ENCODE measurements at places on chromosomes 7 and 10.
A peak's percentile ranks its signal among the peaks of the same experiment; 100 is the strongest.

- DNase-seq: peak; percentile 36
These were observed 4.7 kb upstream of the CREB5 start for GRCh38 chr7:28407651-28408050.

DNA sequence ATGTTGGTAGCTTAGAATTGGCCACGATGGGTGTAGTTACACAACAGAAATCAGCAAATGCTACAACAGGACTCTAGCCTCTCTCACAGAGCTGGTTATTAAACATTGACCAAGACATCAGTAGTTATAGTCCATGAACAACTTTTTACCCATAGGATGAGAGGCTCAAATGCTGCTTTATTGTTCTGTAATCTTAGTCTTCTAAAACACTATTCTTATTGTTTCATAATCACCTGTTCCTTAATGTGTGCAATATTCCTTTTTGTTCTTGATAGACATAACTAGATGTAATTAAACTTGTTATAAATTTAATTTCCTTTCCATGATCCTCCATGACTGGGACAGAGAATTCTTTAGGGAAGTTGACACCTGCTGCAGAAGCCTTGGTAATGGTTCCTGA lies 356.9 kb downstream of the EXOC4 start:
- DNase-seq: no peak

GRCh38 chr7:84701524-84702306 lies 485.1 kb downstream of the SEMA3D start:
- peak; percentile 96 for DNase-seq

DNA sequence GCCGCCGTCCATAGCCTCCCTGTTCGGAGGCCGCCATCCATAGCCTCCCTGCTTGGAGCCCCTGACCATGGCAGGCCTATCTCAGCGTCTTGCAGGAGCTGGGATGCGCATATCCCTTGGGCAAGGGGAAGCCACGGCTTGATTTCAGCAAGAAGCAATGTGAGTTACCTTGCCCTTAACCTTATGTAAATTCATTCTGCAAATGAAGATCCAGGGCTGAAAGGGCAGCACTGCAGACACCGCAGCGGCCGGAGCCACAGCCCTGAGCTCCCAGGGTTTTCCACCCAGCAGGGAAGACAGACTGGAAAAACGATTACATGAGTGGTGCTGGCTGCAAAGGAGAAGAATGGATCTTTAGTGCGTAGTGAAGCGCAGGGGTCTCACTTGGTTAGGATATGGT lies 95.8 kb downstream of the SEC61G start:
- no peak for DNase-seq

- DNase-seq: peak; percentile 41
These were observed 115.8 kb downstream of the HTR7 start for GRCh38 chr10:90741926-90742565.

DNA sequence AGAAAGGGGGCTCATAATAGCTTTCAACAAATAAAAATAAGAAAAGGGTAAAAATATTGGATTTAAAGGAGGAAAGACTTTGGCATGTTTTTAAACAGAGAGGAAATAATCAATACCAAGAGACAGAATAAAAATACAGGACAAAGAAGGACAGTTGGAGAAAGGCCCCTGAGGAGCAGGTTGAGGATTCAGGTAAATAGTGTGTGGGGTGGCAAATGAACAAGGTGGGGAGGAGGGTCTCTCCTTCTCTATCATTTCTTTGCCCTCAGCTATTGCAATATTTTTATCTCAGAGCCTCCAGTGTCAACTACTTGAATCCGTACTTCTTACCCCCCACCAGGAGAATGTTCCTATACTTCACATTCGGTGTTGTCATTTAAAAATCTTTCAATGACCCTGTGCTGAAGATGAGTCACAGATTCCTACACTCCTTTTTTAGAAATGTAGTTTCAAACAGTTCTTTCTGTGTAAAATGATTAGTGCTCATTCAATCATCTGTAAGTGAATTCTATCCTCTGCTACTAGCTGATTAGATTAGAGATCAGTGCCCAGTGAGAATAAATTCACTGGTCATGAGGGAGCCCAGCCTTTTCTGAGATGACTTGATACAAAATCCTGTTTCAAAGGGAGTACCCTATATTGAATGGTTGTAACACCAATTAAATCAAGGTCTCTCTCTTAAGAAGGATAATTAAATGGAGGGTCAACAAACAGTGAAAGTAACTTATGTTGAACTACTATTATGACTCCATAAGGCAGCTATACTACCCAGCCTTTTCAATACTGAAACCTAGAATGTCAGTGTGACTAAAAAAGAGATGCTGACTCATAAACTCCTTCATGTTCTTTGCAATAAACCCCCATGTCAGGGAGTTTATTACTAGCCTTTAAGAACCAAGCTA lies 50.4 kb upstream of the WNT16 start:
- DNase-seq: peak; percentile 83

DNA sequence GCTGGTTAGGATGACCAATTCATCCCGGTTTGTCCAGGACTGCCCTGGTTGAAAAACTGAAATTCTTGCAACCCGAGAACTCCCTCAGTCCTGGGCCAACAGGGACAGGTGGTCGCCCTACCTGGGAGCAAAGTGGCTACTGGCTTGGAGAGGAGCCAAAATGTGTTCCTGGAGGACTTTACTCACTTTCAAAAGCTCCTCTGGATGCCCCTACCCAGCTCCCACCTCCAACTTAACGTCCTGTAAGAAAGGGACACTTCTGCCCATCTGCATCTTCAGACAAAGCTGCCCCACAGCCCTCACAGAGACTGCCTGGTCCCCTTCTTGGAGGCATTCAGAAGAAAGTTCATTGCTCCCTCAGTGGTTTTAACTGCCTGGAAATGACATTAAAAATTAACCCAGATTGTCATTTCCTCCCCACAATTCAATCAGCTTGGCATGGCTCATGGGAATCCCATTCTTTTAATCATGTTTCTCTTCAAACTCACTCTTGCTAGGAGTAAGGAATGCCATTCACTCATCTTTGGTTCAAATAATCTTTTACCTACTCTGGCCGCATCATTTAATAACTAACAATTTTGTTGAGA lies 24.0 kb upstream of the HSPA12A start:
- DNase-seq: no peak

DNA sequence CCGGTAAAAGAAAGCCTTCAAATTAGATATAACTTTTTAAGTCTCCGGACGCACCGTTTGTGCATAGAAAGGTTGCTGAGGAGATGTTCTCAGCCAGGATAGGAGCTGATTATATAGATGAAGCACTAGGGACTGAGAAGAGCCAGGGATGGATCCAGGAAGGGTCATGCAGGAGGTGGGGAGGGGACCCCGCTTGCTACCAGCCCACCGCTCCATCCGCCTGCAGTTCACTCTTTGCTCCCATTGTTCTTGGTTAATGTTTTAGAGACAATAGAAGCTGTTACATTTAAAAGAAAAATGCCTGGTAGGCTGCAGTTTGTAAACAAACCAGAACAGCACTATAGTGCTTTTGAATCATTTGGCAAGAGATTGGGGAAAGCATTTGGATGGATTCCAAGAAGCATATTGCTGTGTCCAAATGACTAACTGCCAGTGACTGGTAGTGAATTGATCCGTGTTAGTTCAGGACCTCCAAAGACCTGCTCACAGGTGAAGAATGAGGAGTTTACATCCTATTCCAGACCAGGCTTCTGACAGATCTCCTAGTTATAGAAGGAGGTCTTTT lies 175.9 kb upstream of the TAC1 start:
- DNase-seq: no peak

DNA sequence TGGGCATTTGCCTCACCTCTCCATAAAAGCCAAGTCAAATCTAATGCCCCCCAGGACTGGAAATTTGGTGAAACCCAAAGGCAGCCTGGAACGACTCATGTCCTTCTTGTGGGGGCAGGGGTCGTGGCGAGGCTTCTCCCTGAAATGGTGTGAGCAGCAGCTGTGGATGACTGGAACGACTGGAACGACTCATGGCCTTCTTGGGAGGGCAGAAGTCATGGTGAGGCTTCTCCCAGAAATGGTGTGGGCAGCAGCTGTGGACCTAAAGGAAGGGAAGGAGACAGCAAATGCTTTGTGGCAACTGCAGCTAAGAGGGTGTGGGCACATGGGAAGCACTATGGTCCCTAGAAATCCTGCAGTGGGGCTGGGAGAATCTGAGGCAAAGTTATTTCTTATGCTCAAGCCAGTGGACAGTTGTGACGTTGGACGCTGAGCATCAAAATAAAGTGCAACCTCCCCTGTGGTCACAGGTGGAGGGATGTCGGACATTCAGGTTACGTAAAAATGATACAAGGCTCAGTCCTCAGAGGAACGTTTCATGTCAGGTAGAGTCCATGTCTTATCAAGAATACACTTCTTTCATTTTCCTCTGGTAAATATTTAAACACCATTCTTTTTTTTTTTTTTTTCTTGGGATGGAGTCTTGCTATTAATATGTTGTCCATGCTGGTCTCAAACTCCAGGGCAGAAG lies 107.0 kb upstream of the KIF5B start:
- DNase-seq: no peak

DNA sequence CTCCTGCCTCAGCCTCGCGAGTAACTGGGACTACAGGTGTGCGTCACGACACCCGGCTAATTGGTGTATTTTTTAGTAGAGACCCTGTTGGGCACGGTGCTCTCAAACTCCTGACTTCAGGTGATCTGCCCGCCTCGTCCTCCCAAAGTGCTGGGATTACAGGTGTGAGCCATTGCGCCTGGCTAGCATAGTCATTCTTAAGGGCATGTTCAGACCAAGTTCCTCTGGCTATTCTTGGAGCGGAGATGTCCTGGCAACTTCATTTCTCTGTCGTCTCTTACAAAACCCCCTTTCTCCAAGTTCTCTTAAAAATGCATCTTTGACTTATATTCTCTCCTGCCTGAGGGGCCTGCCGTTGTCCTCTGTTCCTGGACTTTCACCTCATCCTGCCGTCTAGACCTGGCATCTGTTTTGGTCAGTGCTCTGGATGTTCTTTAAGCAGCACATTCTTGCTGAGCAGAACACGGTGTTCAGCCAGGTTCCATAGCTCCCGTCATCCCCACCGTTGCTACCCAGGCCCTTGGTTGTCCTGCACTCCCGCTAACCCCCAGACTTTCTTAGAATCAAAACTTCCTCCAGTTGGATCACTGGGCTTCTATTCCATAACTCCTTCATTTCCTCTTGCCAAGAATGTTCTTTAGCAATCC lies 509.9 kb upstream of the GALNT17 start:
- no peak for DNase-seq

DNA sequence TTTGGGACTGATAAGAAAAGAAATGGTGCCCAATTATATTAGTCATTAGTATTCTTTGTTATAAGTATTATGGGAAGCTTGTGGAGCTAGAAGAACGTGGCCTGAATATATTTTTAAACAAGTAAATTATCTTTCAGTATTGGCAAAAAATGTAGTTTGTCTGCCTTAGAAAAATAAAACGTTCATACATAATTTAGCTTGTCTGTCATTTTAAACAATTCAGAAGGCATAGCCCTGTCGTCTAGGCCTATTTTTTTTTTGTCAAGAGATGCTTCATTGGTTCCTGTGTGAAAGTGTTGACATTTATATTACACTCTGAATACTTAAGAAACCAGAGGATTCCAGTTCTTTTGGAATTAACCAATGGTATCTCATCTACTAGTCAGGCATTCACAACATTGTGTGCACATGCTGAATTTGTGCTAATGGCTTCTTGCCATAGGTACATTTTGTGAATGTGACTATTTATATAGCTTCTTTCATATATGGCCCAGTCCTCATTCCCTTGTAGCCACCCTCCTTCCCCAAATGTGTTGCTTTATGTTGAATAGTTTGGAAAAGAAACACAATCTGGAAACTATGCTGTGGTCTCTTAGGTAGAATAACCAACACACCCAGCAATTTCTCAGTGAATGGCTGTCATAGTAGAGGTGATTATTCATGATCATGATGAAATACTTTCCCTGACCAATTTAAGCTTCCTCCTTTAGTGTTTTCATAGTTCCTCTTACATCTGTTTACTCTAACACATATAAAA lies 435.8 kb downstream of the EXOC4 start:
- DNase-seq: peak; percentile 21

DNA sequence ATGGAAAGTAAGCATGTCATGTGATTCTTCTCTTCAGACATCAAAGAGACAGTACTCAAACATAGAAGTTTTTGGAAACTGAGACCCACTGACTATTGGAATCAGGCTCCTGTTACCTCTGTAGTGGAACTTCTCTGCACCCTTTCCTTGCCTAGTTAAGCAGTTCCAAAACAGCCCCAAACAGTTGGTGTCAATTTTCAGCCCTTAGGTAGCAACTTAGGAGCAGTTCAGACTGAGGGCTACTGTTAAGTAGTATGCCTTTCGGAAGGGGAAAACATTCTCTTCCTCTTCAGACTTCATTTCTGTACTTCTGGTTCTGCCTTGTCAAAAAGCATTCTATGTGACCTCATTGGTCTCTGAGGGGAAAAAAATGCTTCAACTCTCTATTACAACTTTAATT lies 85.7 kb downstream of the ZNF277 start:
- no peak for DNase-seq

Data from astrocyte of the spinal cord (primary cell).